ENCODE measurements at places on chromosomes 2 and 18.
A peak's percentile ranks its signal among the peaks of the same experiment; 100 is the strongest.

DNA sequence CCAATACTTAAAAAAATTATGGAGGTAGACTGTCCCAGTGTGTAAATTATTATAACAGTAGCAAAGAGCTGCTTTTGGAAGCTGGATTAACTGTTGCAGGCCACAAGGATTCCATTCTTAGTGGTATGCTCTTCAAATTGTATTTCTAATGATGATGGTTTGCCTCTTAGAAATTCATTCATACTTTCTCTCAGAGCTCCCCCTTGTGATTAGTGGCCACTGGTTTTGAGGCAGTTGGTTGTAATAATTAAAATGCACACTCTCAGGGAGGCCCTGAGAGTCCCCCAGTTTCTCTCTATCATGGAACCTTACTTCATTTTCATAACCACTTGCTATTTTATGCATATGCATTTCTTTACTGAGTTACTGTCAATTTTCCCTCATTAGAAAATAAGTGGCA, 122.5 kb downstream of the PLA2R1 start:
- DNase-seq: peak; percentile 44

DNA sequence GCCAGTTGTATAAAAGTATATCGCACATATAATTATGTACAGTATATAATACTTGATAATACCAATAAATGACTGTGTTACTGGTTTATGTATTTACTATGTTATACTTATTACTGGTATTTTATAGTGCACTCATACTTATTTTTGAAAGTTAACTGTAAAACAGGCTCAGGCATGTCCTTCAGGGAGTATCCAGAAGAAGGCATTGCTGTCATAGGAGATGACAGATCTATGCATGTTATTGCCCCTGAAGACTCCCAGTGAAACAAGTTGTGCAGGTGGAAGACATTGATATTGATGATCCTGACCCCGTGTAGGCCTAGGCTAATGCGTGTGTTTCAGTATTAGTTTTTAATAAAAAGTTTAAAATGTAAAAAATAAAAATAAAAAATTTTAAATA, 20.3 kb upstream of the ASXL3 start:
- DNase-seq: no peak

DNA sequence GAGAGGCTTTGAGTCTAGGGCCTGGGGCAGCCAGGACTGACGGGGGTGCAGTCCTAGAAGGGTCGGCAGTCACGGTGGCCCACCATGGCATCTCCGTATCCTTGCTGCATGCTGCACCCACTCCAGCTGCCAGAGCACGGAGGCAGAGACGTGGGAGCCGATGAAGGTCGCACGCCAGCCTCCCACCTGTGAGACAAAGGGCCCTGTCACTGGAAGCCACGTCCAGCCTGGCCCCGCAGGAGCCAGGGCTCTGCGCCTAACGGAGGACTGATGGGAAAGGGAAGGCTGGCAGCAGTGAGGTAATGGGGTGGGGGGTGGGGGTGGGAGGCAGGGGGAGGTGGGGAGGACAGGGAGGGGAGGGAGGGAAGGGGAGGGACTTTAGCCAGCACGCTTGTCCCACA, 21.9 kb downstream of the ITM2C start:
- no peak for DNase-seq

DNA sequence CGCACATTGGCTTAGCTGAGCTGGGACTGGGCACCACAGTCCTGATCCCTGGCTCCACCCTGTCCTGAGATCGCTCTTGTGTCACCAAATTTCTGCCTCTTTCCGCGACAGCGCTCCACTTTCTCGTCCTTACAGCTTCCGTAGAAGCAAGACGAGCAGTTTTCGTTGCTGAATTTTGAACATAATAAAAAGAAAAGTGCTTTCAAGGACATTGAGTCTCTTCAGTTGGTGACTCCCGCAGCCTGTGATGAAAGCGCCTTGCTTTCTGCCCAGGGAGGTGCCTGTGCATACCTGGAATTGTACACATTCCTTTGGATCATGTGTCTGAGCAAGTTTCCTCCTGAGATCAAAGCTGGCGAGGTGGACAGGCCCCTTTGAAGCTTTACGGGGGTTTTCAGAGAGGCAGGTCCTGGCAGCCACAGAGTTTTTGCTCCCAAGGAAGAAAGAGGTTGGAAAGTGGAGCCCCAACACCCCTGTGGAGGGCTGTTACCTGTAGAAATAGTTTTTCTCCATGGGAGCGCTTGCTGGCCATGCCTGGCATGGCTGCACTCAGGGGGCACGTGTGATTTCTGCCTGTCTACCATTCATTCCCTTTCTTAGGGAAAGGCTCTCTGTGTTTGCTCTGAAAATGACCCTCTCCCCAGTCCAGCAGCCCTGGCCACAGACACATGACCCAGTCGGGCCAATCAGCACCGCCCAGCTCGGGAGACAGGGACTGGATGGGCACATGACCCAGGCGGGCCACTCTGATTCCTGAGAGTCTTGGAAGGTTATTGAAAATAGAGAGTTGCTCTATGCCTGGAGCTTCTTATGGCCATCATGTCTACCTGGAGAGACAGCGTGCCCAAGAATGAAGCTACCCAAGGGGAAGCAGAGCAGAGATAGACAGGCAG, 115.6 kb upstream of the OTOS start:
- no peak for DNase-seq

DNA sequence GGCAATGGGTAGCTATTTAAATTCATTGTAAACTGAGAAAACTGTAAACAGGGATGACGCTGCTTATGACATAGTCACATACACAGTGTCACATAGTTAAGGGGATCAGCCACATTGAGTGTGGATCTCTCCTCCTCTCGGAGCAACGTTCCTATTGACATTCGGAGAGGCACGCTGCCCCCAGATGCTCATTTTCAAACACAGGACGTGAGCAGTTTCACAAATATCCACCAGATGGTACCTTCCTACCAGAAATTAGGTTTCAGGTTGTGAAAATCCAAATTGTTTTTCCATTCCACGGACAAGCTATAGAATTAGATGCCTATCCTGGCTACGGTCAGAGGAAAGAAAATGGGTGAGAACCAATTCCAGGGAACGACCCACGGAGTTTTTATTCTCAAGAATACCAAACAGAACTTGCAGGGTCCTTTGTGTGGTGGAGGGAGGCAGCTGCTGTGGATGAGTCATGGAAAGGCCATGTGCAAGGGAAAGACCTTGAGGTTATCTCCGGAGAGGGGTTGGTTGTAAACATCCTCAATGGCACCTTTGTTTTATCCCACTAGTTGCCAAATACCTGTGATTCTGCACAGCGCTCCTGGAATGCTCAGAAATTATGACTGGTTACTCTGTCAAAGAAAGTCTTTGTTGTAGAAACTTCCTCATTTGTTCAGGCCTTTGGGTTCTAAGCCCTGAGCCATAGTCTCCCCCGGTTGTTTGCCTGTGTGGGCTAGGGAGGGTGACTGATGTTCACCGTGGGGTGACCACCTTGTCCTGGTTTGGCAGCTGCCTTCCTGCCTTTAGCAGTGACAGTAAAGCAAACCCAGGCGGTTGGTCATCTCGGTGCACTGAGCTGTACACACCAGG, 88.0 kb downstream of the ACTR3 start:
- DNase-seq: no peak

DNA sequence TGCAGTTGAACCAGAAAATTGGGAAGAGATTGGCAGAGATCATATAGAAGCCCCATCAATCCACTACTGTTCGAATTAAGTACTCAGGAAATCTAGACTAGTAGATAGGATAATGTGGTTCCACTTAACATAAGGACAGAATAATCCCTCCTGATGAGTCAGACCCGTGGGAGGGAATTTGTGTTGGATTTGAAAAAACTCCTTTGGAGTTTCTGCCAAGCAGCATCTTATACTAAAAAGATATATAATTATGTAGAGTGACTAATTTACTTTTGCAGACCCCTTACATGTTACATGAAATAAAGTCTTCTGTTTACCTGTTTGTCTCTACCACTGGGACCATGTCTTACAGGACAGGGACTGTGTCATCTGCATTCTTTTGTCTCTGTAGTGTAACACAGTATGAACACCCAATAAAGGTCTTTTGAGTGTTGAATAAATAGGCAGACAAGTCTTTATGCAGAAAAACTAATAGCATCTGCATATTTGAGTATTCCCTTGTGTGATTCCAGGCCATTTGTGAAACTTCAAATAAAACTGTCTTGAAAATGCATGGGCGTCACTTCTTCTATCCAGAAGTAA, 122.6 kb upstream of the DNAJC10 start:
- no peak for DNase-seq

GRCh38 chr18:8791171-8791651, 85.9 kb downstream of the MTCL1 start:
- DNase-seq: no peak

GRCh38 chr2:10191554-10191953, 69.0 kb downstream of the RRM2 start:
- DNase-seq: no peak

GRCh38 chr2:182942756-182943155, 76.3 kb upstream of the FRZB start:
- no peak for DNase-seq

DNA sequence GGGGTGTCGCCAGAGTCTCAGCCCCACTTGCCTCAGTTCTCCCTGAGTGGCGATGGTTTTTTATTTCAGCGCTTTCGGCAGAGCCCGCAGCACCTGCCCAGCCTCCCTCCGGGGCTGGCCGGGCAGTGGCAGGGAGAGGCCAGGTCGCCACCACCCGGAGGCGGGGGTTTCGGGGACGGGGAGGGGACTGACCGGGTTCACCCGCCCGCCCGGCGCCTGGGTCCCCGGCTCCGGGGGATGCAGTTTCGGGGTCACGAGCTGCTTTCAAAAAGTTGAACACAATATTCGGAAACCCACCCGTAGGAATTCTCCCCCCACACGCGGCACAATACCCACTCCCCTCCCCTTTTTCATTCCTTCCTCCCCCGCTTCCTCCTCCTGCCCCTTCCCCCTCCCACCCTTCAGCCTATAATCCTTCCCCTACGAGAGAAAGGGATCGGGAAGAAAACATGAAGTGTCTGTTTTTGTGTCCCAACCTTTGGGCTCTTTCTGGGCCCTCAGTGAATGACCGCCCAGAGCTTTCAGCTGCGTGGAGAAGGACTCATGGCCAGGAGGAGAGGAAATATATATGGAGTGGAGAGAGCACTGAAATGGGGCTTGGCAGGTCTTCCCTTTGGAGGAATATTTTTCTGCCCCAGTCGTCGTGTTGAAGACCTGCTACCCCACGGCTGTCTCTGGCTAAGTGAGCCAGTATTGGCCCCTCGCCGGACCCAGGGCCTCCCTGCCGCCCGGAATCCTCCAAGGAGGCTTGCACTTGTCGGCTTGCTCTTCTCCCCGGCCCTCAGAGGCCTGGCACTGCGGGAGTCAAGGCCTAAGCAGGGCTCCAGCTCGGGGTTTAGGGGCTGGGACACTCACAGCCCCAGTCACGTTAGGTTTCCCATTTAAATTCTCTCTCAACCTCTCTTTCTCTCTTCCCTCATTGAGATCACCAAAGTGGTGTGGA, 2.1 kb upstream of the SIX3 start:
- no peak for DNase-seq

DNA sequence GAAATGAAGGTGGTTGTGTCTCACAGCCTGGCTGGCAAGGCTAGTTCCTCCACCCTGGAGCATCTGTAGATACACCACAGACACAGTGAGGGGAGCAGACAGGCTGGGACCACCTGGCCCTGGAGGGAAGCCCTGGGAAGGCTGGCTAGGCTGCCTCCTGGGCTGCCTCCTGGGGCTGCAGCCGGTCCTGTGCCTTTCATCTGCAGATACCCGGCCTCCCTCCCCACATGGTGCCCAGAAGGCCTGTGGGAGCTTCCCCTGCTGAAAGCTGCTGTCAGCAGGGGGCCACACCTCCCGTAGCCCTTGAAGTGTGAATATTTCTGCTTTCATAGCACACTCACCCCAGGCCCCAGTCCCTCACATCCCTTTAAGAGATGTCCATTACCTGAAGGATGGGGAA, 37.6 kb downstream of the SDC1 start:
- DNase-seq: no peak

DNA sequence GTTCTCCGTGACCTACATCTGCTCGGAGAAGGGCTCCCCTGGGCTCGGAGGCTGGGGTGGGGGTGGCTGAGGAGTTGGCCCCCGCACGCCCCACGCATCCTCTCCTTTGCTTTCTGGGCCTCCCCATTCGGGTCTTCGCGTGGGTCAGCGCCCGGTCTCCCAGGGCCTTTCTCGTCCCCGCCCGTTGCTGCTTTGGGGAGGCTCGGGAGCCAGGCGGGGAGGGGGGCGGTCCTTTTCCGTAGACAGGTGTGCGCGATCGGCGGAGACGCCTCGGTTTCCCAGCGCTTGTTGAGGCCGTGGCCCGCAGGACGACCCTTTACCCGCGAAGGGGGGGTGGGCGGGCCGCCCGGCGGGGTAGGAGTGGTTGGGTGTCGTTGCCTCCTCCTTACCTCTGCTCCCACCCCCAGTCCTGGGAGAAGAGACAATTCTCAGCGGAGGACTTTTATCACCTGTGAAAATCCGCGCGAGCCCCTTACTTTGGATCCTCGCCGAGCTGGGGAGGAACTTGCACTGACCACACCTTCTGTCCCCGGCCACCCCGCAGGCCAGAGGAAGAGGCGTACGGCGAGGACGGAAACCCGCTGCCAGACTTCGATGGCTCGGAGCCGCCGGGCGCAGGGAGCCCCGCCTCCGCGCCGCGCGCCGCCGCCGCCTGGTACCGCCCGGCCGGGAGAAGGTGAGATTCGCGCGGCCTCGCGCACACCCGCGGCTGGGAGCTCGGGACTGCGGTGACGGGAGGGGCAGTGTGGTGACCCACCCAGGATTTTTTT, 2.6 kb downstream of the ADCYAP1 start:
- DNase-seq: no peak

GRCh38 chr2:50492477-50492851, 539.5 kb downstream of the NRXN1 start:
- DNase-seq: peak; percentile 64

DNA sequence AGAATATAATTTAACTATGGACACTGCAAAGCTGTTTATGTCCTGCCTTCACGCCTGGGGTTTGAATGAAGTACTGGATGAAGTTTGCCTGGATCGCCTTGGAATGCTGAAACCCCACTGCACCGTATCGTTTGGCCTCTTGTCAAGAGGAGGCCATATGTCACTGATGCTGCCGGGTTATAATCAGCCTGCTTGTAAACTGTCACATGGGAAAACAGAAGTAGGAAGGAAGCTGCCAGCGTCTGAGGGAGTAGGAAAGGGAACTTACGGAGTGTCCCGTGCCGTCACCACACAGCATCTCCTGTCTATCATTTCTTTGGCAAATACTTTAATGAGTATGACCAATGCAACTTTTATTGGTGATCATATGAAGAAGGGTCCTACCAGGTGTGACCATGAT, 105.8 kb downstream of the WDR7 start:
- peak; percentile 78 for DNase-seq

GRCh38 chr18:51712821-51713220, 515.3 kb upstream of the MEX3C start:
- no peak for DNase-seq

- DNase-seq: no peak
Observed at GRCh38 chr2:191688934-191689695, 11.2 kb downstream of the NABP1 start.

DNA sequence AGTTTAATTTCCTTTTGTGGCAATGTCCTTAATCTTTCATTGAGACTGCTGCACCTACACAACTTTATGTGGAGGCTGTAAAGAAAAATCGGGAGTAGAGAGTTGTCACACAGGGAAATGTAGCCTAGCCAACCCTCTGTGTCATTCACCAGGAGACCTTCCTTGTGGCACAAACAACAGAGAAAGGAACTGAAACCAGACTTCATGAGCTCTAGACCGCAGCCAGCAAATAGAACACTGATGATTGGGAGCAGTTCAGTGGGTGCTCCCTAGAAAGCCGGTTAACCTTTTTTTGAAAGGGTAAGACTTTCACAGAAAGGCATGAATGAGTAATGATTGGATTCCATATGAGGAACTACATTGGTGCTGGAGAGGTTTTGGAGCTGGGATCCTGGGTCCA, 1752.4 kb upstream of the CELF4 start:
- peak; percentile 49 for DNase-seq

- DNase-seq: peak; percentile 65
Observed at GRCh38 chr2:64036034-64036705, 16.9 kb upstream of the VPS54 start.

GRCh38 chr18:79465392-79465991, 69.8 kb downstream of the NFATC1 start:
- no peak for DNase-seq

Data from inflammatory macrophage (primary cell).